ENCODE measurements at places on chromosomes 7 and 10.

- DNase-seq = no peak
These were observed 8.7 kb upstream of the MYL7 start for GRCh38 chr7:44149571-44150465.

DNA sequence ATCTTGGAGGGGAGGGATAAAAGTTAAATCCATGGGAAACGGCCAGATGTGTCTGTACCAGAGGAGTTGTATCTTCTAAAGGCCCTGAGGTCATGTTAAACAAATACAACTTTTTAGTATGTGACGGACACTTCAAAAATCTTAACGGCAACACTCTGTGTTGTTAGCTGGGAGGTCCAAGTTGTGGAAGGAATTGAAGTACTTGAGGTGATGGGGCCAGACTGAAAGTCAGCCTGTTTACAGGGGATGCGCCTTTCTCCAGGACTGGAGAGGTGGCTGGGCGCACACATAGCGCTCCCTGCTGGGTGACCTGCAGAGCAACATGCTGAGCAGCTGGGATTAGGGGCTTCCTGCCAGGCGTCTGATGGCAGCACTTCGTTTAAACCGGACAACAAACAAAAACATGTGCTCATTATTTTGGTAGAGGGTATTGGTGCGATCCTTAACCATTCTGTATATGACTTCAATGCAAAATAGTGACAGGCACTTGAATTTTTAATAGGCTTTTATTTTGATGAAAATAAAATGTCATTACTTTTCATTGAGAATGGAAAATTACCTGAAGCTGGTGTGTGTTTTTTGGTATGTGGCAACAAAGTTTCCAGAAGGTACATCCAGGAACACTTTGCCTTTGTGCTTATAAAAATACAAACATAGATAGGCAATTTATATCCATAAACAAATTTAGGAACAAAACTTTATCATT is 198.2 kb downstream of the MLLT10 start:
- peak; percentile 26 for DNase-seq

- DNase-seq = no peak
These were observed 381.1 kb upstream of the SEMA3D start for GRCh38 chr7:85567983-85568382.

DNA sequence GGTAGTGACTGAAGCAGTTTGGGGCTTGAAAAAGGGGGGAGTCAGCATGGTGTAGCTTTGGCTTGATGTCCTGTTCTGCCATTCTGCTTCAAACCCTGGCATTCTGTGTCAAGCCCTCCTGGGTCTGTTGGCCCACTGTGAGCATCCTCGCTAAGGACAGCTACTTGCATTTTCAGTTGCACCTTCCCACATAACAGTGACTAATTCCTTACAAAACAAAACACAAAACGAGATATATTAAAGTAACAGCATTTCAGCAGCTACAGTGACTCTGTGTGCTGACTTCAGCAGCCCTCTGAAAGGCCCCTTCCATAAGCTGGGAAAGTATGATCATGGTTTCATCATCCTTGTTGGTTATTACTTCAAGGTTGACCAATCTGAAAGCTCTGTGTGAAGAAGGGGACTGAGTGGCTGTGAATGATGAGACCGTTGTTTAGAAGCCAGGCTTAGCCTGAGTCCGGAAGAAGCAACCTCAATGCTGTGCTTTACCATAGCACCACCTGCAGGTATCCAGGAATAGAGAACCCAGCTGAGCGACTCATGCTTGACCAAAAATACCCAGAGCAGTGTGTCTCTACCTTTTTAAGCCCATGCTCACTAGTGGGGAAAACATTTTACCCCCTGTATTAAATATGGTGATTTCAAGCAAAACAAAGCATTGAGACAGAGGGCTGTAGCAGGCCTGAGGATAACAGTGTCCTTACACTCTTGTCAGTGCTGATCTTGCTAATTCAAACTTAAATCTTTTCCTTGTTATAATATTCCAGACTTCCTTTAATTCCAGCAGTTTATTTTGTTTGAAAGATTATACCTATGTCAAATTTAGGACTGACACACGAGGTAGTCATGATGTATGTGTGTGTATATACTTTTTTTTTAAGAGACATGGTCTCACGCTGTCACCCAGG is 42.6 kb upstream of the CC2D2B start:
- peak; percentile 32 for DNase-seq

DNA sequence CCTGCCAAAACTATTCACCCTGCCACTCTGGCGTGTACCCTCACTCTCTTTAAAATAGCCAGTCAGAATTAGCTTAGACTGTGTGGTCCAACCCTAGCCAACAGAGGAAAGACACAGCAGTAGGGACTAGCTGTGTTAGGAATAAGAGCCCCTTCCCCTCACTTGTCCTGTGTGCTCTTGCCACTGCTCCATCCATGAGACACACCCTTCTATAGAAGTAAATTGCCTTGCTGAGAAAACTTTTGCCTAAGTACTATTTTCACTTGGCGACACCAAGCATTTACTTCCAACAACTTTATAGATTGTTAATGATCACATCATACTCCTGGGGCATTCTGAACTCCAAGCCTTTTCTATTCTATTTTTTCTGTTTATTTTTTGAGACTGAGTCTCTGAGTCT is 170.2 kb upstream of the TRIM24 start:
- no peak for DNase-seq

DNA sequence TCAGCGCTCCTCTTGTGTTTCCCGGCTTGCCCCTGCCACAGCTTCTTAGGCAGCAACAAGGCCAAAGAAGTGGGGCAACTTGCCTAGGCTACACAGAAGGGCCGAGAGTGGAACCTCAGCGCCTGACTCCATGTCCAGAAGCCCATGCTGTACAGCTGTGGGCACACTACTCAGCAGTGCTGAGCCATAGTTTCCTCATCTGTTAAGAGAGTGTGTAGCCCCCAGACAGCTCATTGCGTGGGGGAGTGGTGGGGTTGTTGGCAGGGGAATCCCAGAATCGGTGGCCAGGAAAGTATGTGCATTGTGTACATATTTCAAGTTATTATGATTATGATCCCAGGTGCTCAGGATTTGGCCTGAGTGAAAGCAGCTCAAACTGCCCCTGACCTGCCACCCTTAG is 96.2 kb downstream of the CDH23 start:
- DNase-seq = no peak

- DNase-seq = no peak
These were observed 83.7 kb upstream of the KDM7A start for GRCh38 chr7:140260352-140261104.

GRCh38 chr7:94970085-94970576 is 62.7 kb downstream of the PPP1R9A start:
- DNase-seq = no peak

DNA sequence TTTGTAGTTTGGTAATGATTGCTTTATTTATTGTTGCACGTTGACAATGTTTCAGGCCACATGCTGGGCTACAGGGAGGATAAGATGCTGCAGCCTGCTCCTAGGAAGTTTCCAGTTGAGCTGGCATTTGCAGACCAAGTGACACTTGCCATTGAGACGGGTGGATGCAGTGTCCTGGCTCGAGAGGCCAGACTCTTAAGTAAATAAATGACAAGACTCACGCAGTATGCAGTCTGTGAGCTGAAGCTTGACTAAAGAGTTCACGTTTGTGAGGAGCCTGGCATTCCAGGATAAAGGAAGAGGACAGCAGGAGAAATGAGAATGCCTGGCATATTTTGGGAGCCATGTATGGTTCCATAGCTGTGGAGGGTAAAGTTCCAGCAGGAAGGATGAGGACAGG is 105.8 kb downstream of the BAMBI start:
- no peak for DNase-seq

DNA sequence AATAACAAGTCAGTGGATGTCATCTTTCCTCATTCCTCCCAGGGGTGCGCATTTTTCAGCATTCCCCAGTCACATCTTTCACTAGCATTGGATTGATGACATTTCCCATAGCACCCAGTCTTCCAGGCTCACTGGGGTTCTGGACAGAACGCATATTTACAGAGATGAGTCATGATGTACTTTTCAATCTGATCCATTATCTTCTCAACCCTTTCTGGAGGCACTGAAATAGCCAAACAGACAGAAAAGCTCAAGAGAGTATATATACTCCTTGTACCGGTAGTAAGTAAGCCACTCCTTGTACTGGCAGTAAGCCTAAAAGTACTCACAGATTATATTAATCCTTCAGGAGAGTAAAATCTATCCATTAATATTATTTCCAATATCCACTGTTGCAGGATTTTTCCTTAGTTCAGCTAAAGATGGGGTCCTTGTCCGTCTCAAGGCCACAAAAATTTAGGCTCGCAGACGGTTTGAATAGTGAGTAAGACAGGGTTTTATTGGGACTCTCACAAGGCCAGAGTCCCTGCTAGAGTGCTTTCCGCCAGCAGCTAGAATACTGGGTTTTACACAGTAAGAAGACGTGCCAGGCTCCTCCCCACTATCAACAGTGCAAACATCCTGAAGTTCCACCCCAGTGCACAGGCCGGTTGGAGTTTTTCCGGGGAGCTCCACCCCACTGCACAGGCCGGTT is 60.8 kb downstream of the MDH2 start:
- DNase-seq = no peak

DNA sequence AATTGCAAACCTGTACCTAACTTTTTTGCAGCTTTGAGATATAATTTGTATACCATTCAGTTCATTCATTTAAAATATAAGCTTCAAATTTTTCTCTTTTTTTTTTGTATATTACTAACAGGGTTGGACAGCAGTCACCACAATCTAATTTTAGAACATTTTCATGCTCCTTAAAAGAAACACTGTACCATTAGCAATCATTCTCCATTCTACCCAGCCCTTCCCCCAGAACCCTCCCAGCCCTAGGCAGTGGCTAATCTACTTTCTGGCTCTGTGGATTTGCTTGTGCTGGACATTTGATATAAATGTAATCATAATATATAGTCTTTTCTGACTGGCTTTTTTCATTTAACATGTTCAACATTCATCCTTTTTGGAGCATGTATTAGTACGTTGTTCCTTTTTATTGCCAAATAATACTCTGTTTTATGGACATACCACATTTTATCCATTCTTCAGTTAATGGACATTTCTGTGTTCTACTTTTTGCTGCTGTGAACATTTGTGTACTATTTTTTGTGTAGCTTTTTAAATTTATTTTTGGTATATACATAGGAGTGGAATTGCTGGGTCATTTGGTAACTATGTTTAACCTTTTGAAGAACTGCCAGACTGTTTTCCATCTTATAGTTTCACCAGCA is 40.9 kb upstream of the ST7 start:
- DNase-seq = no peak

GRCh38 chr7:4281231-4281993 is 400.7 kb upstream of the FOXK1 start:
- DNase-seq = no peak

- no peak for DNase-seq
These were observed 14.1 kb downstream of the STAG3 start for GRCh38 chr7:100191775-100192174.

DNA sequence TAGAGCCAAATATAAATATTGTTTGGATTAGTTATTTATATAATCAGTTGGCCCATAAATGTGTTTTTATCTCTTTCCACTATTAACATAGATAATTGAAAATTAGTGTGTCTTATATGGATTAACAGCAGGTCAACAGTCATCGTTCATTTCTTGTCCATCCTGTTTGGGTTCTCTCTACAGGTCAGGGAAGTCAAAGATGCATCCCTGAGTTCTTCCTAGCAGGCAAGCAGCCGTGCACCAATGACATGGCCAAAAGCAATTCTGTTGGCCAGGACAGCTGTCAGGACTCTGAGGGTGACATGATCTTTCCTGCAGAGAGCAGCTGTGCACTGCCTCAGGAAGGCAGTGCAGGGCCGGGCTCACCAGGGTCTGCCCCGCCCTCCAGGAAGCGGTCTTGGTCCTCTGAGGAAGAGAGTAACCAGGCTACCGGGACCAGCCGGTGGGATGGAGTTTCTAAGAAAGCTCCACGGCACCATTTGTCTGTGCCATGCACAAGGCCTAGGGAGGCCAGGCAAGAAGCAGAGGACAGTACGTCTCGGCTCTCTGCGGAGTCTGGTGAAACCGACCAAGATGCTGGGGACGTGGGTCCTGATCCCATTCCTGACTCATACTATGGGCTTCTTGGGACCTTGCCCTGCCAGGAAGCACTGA is 15.9 kb downstream of the FBH1 start:
- DNase-seq = no peak

DNA sequence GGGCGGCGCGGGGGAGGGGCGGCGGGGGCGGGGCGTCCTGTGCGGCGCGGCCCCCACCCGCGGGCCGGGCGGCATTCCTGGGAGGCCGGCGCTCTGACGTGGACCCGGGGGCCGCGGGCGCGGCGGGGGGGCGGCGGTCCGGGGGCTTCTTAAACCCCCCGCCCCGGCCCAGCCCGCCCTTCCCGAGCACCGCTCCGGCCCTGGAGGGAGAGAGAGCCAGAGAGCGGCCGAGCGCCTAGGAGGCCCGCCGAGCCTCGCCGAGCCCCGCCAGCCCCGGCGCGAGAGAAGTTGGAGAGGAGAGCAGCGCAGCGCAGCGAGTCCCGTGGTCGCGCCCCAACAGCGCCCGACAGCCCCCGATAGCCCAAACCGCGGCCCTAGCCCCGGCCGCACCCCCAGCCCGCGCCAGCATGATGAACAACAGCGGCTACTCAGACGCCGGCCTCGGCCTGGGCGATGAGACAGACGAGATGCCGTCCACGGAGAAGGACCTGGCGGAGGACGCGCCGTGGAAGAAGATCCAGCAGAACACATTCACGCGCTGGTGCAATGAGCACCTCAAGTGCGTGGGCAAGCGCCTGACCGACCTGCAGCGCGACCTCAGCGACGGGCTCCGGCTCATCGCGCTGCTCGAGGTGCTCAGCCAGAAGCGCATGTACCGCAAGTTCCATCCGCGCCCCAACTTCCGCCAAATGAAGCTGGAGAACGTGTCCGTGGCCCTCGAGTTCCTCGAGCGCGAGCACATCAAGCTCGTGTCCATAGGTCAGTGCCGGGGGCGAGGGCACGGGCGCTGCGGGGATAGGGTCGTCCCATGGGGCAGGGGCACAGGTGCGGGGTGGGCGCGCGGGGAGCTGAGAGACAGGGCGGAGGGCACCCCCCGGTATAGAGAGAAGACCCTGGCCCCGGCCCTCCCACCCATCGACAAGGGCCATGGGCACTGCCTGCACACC is at the start of gene FLNC:
Gene FLNC (plus strand): TSS at position 176 of the 947 bp plus-strand sequence. CDS start 232 bp downstream, at position 408.
- peak; percentile 45 for DNase-seq

- DNase-seq = no peak
These were observed 530.6 kb downstream of the TFEC start for GRCh38 chr7:115499956-115500355.

DNA sequence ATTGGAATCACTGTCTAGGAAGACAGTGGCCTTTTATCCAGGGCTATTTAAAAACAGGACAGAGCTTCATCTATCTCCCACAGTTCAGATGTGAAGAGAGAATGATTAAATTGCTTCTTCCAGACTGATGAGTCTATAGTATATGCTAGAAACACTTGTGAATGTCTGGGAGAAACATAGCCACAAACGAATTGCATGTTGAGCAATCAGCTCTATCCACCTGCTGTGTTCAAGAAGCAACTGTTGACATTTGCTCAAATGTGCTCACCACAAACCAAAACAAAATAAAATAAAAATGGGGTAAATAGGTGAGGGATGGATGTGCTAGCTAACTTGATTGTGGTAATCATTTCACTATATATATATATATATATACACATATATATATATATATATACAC is 195.1 kb downstream of the HECW1 start:
- DNase-seq = no peak

- DNase-seq = no peak
These were observed 74.0 kb downstream of the KMT2E start for GRCh38 chr7:105087981-105088380.

All from naive thymus-derived CD8-positive, alpha-beta T cell (primary cell).